B cell (primary cell): ENCODE measurements at places on chromosomes 11 and 22. TPM values are rescaled to one million over a fixed set of nuclear protein-coding genes. Genes with fewer than 3 reads are reported as not detected.

- DNase-seq, result no peak
Observed at GRCh38 chr22:20720692-20721408, 53.1 kb upstream of the SERPIND1 start.

DNA sequence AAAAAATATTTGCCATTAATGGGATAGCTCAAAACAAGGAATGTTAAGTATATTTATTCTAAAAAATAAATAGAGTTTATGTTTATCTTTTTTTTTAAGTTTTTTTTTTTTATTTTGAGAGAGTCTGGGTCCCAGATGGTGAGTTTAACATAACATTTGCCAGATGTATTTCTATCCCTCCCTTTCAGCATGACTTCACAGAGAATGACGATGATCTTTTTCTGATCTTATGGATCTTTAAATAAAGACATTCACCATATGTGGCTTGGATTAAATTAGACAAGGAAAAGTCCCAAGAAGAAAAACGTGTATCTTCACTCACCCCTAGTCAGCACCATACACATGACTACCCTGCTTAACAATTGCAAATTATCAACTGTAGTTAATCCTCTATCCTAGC, 839.8 kb upstream of the CNTN5 start:
- DNase-seq, result no peak

- DNase-seq, result no peak
Observed at GRCh38 chr11:70481625-70482528, 83.5 kb downstream of the CTTN start.

Gene MYO7A
- 0.07 and 0.17 TPM in 2 replicates for total RNA-seq

- no peak for DNase-seq
Observed at GRCh38 chr11:87871056-87871455, 304.2 kb downstream of the RAB38 start.
